ENCODE measurements at places on chromosomes 11 and 22.

- no peak for DNase-seq
Measured at GRCh38 chr11:131965504-131965903, 595.1 kb downstream of the NTM start.

GRCh38 chr22:48156603-48157355 is 1394.3 kb downstream of the TBC1D22A start:
- no peak for DNase-seq

DNA sequence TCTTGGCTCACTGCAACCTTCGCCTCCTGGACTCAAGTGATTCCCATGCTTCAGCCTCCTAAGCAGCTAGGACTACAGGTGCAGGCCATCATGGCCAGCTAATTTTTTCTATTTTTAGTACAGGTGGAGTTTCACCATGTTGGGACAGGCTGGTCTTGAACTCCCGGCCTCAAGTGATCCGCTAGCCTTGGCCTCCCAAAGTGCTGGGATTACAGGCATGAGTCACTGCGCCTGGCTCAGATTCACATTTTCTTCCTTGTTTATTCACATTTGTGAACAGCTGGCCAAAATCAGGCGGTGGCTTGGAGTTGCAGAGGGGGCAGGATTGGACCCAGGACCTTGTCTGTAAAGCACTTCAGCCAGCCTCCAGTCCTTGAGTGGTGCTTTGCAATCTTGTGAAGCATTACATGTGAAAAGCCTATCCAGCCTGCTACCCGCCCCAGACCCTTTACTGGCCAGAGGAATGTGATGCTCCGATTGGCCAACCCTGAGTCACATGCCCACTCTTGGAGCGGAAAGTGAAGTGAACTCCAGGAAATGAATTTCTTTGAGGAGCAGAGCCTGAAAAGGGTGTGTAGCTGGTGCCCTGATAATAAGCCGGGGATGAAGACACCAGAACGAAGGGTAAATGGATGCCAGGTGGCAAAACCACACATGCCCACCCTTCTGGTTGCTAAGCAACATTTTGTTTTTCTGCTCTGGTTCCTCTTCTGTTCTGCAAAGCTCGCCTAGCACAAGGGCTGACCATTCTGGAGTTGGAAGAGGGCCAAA is 62.6 kb upstream of the PTPRJ start:
- peak; percentile 13 for DNase-seq

DNA sequence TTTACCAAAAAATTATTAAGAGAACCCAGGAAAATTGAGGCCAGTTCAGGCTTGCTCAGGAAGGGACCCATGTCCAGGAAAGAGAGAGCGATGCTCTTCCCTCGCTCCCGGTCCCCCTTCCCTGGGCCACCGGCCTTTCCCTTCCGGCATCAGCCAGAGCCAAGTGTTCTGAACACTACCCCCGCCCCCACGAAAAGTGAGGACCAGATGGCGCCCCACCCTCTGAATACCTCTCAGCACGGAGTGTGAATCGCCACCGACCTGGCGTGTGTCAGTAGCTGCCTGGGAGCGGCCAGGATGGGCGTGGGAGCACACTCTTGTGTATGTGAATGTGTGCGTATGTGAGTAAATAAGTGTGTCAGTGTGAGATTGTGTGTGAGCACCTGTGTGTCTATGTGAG is 20.2 kb downstream of the RPS6KA4 start:
- no peak for DNase-seq

- DNase-seq, result no peak
Measured at GRCh38 chr11:115606498-115607220, 102.4 kb upstream of the CADM1 start.

- DNase-seq, result no peak
Measured at GRCh38 chr11:125935618-125936199, 10.1 kb upstream of the VSIG10L2 start.

DNA sequence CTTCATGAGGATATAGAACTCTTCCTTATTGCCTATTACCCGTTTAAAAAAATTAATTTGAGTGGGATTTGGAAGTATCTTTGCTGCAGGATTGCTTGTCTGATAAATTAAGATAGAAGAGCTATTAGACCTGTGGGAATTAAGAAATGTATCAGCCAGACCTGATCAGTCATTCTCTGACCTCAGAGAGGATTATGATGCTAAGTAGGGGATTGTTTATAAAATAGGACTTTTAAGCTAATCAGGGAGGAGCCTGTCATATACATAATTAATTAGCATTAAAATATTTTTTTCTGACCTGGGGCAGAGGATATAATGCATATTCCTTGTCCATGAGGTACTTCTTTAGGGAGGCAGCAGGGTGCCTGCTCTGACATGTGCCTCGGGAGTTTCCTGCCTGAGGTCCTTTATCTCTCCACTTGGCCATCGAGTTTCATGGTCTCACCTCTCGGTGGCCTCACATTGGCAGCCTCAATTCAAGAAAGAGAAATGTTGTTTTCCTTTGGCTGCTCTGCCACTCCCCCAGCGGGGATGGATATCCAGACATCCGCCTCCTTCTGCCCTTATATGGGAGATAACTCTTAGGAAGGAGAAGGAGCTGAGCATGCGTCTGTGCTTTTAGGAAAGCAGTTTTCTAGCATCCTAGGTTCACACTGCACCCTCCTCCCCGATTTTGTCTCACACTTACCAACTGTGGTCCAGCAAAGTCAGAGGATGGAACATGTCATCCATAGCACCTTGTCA is 41.1 kb downstream of the DIXDC1 start:
- DNase-seq, result no peak

GRCh38 chr22:37331034-37331428 is 48.7 kb downstream of the CYTH4 start:
- no peak for DNase-seq

GRCh38 chr11:44376423-44376822 is 66.5 kb upstream of the ALX4 start:
- no peak for DNase-seq

- DNase-seq, result no peak
Measured at GRCh38 chr11:65129649-65130441, 4.5 kb downstream of the SYVN1 start.

GRCh38 chr22:30202531-30203006 is 44.0 kb downstream of the LIF start:
- DNase-seq, result no peak

GRCh38 chr11:112809429-112809828 is 151.8 kb upstream of the NCAM1 start:
- no peak for DNase-seq

DNA sequence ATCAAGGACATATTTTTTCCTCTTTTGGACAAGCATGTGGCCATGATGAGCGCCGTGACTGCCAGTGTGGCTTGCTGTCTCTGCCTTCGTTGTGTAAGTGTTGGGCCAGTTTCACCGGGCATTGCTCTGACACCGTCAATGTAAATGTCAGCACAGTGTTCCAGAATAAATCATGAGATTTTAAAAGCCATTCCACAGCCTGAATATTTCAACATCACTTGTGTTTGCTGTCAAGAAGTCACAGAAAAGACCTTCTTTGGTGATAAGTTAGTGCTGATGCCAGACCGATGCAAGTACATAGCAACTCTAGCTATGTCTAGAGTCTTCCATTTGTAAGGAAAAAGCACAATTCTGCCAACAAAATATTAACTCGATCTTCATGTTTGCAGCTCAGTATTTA is 467.8 kb downstream of the TBC1D22A start:
- no peak for DNase-seq

DNA sequence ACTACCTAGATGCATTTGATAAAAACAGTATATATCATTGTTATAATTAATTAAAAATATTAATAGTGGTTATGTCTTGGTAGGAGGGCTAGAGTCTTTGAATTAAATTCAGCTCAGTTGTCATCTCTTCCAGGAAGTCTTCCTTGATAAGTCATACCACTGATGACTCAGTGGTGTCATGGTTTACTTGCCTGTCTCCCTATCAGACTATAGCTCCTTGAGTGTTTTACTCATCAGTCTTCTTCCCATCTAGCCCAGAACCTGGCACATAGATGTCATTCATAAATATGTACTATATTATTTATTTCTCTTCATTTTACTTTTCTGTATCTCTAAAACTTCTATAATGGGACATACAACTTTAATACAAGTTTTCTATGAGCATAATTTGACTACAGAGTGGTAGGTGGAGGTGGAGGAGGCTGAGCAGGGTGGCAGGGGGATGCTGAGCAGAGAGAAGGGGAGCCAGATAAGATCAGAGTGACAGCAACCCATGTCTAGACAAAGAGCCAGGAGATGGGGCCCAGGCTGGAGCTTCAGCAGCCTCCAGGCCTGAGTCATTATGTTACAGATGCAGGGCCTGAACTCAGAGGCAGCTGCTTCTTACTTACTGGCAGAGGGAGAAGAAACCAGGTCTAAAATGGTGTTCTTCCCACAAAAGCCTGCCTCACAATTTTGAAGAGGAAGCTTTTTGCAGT is 82.3 kb upstream of the PHOX2A start:
- DNase-seq, result no peak

DNA sequence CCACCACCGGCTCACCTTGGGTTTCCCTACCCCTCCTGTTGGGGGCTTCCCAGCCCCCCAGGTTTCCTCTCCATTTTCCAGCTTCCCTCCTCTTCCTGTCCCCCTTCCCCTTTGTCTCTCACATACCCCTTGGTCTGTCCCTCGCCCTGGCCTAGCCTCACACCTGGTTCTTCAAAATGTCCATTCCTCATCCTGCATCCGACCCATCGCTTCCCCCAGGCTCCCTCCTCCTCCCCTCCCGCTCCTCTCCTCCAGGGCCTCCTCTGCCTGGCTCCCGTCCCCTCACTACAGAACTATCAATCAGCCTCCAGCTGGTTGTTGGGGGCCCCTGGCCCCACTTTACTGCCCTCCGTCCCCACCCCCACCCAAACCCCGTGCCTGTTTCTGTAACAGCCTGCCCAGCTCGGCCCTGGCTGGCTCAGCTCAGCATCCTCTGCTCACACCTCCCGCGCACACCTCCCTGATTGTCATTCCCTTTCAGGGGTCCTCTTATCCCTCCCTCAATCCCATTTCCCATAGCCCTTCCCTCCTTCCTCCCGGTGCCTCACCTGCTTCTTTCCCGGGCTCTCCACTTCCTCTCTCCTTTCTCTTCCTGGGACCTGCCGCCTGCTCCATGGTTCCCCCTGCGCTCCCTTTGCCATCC is 1.2 kb downstream of the CNIH2 start:
- DNase-seq, result no peak

DNA sequence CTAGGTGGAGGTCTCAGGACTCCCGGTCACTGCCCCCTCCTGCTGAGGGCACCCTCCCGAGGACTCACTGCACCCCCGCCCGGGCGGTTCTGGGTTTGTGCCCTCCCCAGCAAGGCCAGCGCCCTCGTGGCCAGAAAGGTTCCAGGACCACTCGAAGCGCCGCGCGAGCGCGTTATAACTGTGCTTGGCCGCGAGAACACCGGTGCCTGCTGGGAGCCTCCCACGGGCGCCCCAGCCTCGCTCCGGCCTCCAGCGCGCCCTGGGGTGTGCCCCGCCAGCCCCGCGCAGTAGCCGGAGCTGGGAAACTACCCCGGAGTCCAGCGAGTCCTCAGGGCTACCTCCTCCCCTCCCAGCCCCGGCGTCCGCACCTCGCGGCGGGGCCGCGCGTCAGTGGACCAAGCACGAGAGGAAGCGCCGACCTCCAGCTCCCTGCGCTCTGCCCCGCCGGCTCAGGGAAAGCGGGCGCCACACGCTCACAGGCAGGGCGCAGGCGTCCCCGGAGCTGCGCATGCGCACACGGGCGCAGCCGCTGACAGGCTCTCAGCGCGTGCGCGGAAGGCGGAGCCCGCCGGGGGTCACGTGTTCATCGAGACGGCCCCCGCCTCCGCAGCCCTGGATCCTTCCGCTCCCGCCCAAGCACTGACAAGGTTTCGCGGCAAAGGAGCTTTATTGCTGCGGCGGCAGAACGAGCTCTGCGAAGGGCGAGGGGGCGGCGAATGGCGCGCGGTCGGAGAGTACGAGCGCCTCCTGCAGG is at the start of gene SCO2:
SCO2 (minus strand) TSS at position 495 of the 754 bp plus-strand sequence. CDS start 1,187 bp downstream, outside the sequence.
- peak; percentile 98 for DNase-seq

- no peak for DNase-seq
Measured at GRCh38 chr11:79304599-79305212, 136.1 kb downstream of the TENM4 start.

DNA sequence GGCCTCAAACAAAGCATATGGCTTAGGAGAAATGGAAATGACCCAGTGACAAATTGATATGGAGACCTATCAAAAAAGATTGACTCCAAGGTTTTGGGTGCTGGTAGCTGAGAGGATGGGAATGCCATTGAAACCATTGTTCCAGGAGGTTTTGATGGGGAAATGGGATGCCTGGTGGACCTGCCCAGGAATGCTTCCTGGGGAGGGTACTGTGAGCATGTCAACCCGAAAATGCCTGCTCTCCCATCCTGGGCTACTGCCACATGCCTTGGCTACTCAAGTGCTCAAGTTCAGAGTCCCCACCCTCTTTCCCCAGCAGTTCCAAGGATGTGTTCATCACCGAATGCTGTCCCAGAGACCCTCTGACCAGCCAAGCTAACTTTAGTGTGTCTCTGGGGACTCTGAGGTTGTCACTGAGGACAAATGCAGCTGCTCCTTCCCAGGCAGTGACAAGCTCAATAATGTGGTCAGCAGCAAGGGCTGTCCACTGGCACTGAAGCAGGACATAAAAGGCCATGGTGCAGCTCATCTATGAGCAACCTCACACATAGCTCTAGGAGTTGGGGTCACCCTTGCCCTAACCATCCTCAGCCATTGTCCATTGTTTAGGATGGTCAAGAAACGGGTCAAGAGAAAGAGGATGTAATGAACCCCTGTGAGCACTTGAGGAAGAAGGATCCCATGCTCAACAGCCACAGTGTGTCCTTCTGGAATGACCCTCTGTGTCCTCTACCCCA is 83.7 kb downstream of the TRIM29 start:
- DNase-seq, result no peak

DNA sequence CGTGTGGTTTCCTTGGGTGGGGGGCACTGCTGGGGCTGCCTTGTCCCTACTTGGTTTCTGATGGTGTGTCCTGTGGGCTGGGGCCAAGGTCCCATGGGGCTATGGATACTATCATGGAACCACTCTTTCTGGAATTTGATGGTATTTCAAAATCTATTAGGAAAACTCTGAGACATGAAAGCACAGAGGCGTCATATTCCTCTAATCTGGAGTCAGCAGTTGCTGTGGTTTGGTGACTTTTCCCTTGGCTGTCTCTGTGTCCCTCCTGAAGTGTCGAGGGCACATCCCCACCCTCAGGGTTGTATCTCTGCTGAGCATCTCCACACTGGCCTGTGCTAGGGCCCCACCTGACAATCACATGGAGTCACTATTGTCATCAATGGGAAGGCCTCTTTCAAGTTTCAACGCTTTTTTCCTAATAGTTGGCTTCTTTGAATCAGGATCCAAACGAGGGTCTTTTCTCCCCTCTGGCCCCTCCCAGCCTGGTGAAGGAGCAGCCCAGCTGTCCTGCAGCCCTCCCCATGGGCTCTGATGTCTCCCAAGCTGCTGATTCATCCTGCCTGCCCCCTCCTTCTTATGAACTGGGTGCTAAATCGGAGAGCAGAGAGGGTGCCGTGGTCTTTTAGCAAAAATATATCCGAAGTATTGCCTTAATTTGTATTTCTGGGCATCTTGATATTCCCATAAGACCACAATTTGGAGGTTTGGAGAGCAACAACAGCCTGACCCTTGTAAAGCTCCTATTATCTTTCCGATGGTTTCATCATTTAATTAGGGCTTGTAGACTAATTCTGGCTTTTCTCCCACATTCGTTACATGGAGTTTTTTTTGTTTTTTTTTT is 38.5 kb downstream of the MED15 start:
- DNase-seq, result no peak

- DNase-seq, result no peak
Measured at GRCh38 chr11:75197512-75198277, 42.9 kb upstream of the TPBGL start.

- DNase-seq, result no peak
Measured at GRCh38 chr11:9754010-9754471, 90.2 kb downstream of the SWAP70 start.

Data from T-cell (primary cell).